Effector CD4-positive, alpha-beta T cell (primary cell): ENCODE measurements at places on chromosomes 12 and 14.

- no peak for DNase-seq
These were observed 341.4 kb downstream of the ADAMTS20 start for GRCh38 chr12:43210485-43211192.

DNA sequence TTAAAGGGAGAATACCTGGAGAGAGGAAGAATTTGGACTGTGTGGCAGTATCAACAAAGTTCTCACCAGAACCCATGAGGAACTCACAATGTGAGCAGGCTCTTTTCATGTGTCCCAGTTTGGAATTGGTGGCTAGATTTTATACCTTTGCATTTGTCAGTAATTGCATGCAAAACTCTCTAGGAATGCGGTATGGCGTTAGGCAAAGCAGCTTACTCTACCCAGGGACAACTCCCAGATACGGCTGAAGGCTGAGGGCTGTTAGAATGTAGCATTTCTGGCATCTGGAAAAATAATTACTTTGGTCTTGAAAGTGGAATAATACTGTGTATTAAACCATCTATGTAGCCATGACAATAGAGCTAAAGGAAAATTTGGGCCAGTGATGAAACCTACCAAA is 635.5 kb downstream of the SLC16A7 start:
- DNase-seq = no peak

DNA sequence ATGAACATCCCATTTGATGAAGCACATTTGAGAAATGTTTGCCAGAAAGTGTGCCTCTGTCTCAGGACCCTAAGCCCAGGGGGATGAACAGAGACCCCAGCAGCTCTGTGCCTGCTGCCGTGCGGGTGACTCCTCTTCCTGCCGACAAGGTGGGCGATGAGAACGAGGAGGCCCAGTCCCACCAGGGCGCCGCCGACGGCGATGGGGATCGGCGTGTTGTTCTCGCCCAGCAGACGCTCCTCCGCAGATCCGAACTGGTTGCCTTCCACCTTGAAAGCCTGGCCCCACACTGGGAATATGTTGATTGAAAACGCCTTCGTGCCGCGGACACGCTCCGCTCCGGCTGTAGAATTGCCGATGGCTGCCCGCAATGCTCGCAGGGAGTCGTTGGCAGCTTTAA is 44.1 kb downstream of the LRTM2 start:
- no peak for DNase-seq

DNA sequence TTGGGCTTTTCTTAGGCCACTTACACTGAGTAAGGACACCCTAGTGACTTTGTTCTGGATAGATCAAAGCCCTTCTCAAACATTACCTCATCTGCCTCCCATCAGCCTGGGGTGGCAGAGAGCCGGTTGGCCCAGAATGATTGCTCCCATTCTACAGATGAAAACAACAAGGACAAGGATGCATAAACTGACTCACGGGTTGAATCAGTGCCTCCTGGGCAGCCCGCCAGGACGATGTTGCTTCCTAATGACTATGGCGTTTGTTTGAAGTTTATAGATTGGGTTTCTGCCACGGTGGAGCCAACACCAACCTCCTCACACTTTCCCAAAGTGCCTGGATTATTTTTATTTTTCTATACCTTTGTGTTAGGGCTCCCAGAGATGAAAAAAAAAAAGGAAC is 3.6 kb upstream of the VRK1 start:
- DNase-seq = no peak

GRCh38 chr12:6827982-6828780 is at the start of gene P3H3:
TSS of gene P3H3 (plus strand) at chr12:6828407. CDS start at chr12:6828441, 34 bp downstream.
- DNase-seq = no peak

DNA sequence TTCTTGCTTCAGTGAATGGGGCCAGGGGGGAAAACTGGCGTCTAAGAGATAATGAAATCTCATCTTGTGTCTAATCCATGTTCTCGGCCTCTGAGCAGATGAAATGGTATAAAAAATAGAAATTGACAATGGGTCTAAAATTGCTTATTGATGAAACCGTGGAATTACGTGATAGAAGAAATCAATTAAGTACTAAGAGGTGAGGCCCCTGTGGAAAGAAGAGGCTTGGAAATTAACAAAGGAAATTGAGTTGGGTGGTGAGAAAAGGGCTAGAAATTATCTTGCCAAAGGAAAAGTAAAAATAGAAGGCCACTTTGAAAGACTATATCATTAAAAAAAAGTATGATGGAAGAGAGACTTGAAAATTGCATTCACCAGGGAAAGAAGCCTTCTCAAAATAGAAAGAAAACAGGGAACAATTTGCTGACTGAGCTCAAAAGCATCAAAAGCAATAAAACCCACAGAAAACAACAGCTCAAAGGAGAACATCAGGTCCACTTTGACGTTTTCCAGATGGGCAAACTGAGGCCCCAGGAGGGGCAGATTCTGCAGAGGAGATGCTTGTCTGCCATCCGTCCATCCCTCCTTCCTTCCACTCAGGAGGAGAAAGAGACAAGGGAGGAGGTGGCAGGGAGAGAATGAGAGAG is 226.1 kb upstream of the RTL1 start:
- no peak for DNase-seq

DNA sequence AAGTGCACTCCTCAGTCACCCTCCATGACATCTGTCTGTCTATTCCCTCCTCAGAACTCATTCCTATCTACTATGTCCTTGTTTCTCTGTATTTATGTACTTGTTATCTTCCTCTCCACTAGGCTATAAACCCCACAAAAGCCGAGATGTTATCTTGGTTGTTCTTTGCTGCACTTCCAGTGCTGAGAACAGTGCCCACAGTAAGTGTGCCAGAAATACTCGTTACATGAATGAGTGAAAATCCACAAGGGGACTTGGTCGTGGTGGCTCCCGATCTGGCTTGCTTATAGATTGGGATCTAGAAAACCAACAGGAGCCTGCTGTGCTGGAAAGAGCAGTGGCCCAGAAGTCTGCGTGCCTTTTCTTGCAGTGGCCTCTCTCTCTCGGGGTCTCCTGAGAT is 111.9 kb upstream of the PRMT8 start:
- no peak for DNase-seq
